Putamen (tissue), 1 donor: ENCODE measurements at places on chromosomes 6 and 20.

GRCh38 chr6:99559057-99559456 is 9.4 kb downstream of the CCNC start:
- no peak for DNase-seq

DNA sequence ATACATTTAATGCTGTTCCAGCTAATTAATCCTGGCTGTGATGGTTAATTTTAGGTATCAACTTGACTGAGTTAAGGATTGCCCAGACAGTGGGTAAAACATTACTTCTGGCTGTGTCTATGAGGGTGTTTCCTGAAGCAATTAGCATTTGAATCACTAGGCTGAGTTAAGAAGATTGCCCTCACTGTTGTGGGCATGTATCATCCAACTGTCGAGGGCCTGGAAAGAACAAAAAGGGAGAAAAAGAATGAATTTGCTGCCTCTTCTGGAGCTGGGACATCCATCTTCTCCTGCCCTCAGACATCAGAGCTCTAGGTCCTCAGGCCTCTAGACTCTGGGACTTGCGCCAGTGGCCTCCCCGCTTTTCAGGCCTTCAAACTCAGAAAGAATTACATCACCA is 34.3 kb downstream of the SDHAF4 start:
- no peak for DNase-seq

- DNase-seq: no peak
Measured at GRCh38 chr6:63098789-63099188, 112.5 kb upstream of the FKBP1C start.

GRCh38 chr20:46575937-46576461 is 25.5 kb upstream of the OCSTAMP start:
- DNase-seq: no peak

- no peak for DNase-seq
Measured at GRCh38 chr6:165967810-165968407, 199.7 kb downstream of the TBXT start.

GRCh38 chr6:21845018-21845417 is 251.5 kb downstream of the SOX4 start:
- peak; percentile 25 for DNase-seq

DNA sequence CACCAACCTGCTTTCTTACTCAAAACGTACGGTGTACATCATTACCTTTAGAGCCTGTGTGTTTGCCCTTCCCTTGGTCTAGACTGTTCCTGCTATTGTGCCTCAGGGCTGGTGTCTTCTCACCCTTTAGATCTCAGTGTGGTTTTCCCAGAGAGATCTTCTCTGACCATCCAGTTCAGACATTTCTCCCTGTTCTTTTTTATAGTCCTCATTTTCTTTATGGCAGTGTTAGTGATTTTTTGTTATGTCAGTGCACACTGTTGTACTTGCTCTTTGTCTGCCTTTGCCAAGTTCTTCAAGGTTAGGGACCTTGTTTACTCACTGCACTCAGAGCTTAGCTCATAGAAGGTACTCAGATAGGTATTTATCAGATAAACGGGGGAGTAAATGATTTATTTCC is 82.8 kb downstream of the ATRN start:
- DNase-seq: no peak

DNA sequence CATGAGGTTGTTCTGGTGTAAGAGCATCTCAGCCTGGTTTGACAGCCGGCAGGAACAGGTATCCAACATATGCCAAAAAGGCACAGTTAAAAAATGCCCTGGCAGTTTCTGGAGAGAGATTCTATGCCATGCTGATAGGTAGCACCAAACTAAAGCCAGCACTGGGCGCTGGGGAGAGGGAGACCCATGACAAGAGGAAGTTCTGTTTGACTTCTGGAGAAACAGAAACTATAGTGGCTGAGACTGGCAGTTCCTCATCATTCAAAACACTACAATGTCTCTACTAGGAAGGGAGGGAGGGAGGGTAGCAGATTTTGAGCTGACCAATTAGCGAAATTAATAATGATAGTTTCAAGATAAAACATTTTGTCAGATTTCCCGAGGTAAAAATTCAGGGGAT is 174.1 kb downstream of the ADAT2 start:
- DNase-seq: no peak

- peak; percentile 49 for DNase-seq
Measured at GRCh38 chr20:48260129-48260756, 475.0 kb upstream of the SULF2 start.

DNA sequence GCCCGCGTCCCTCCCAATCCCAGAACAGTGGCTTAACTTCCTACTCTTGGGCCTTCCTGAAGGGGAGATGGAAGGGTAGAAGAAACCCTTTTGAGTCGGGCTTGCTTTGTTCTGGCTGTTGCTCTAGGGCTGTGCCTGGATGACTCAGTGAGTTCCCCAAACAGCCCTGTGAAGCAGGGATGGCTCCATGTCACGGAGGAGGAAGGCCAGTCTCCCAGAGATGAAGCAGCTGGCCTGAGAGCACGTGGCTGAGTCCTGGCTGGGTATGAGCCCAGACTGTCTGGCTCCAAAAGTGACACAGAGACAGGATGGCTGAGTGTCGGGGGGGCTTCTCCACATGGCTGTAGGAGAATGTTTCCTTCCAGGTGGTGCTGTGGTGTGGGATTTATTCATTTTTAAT is 4.6 kb downstream of the SYTL3 start:
- DNase-seq: peak; percentile 48

- no peak for DNase-seq
Measured at GRCh38 chr20:40774252-40774651, 85.2 kb upstream of the MAFB start.

- no peak for DNase-seq
Measured at GRCh38 chr6:84441456-84441855, 214.0 kb upstream of the CEP162 start.

GRCh38 chr6:30121446-30122366 is 8.8 kb upstream of the TRIM31 start:
- no peak for DNase-seq

DNA sequence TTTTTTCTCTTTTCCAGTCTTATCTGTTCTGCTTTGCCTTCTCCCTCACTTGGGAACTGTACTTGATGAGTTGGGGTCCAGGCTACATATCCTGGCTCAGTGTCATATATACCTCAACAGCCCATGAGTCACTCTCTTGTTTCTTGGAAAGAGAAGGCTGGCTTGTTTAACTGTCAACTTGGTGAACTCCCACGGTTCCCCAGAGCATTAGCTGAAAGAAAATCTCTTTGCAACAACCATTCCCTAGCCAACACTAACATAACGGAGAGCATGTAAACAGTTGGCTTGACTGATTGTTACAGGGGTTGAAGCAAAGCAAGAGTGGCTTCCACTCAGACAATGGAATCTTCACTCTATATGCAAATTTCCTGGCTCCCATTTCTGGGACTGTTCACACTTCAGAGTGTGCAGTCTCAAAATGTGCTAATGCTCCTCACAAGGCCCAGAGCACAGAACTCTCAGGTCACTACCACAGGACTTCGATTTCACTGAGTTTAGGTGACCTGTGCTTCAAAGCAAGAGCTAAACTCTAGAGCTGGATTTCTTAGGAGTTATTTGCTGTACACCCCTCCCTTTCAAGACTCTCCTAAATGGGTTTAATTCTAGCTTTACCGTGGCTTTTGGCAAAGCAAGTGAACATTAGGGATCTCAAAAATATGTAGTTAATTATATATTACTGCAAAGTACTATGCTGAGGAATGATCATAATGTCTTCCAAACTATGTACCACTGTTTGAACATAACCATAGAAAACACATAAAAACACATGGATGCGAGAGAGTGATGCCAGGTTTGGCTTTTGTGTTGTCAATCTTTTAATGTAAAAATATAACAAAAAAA is 609.8 kb downstream of the RFPL4B start:
- DNase-seq: no peak

DNA sequence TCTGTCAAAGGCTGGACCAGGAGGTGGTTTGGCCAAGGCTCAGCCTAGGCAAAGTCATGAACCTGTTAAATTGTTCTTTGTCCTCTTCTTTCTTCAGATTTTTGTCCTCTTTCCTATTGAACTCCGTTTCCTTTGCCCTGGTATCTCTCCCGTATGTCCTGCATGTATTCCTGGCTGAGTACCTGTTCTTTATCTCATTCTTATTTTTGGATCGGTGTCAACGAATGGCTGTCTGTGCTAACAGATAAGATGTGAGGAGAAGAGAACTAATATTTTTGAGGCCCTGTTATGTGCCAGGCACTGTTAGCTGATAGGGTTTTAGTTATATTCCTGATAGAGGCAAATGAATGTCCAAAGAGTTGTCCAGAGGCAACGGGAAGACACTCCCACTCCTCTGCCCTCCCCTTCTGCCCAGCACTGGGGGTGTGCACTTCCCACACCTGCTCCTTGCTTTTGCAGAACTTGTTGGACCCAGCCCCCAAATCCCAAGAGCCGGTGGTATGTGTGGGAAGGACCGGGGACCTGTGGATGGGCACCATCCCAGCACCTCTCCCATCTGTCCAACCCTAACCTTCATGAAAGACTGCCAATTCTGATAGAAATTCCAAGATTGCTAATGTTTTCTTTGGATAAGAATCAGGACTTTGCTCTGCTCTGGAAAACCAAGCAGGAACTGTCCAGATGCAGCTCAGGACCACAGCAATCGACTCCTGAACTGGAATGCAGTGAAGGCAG is 20.6 kb downstream of the MMP24OS start:
- no peak for DNase-seq

- DNase-seq: peak; percentile 39
Measured at GRCh38 chr6:2103765-2104523, 141.5 kb downstream of the GMDS start.

- no peak for DNase-seq
Measured at GRCh38 chr6:102417368-102417998, 1024.0 kb downstream of the GRIK2 start.

- no peak for DNase-seq
Measured at GRCh38 chr6:34347303-34347702, 45.2 kb downstream of the NUDT3 start.

GRCh38 chr6:170153436-170154319 is 137.2 kb downstream of the DLL1 start:
- DNase-seq: no peak

DNA sequence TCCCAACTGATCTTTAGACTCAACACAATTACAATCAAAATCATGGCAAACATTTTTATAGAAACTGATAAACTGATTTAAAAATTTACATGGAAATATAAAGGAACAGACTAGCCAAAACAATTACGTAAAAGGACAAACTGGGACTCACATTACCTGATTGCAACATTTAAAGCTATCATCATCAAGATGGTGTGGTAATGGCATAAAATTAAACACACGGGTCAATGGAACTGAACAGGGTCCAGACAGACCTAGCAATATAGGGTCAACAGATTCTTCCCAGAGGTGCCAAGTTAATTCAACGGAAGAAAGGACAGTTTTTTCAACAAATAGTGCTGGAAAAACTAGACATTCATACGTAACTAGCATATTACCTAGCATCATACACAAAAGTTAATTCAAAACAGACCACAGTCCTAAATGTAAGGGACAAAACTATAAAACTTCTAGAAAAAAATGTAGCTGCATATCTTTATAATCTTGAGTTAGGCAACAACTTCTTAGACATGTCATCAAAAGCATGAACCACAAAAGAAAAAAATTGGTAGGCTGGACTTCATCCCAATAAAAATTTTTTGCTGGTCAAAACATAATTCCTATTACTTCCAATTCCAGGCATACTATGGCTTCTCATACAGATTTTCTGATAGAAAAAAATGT is 147.4 kb upstream of the BEND6 start:
- no peak for DNase-seq

GRCh38 chr6:134152767-134153485 is 100.5 kb upstream of the SLC2A12 start:
- no peak for DNase-seq

DNA sequence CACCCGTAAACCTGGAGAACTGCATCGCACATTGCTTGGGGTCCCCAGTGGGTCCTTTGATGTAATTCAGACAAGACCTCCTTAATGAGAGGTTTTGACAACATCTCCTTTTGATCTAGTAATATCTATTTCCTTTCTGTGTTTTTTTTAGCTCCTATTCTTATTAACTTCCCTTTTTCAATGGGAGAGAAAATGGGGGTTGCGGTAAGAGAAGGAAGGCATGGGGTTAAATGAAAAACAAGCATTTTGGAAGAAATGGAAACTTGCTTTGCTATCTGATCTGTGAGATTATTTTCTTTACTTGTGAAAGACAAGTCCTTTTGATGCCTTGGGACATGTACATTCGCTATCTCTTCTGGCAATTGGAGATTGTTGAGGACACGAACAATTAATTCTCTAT is 418.6 kb upstream of the MAN1A1 start:
- no peak for DNase-seq

DNA sequence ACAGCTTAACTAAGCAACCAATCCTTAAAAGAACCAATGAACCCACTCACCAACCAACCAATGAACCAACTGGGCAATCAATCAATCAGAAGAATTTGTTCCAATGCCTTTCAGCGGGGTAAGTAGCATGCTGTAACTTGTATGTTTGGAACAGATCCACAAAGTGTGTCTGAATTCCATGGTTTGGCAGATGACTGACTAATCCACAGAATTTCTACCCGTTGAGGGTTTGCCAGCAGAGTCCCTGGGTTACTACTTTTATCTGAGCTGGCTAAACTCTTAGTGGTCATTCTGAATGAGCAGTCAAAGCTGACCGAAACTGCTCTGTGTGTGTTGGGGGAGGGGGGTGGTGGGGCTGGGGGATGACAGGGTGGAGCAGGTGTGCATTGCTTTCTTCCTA is 125.0 kb upstream of the JAG1 start:
- DNase-seq: no peak

- DNase-seq: no peak
Measured at GRCh38 chr6:16694781-16695578, 66.3 kb downstream of the ATXN1 start.

DNA sequence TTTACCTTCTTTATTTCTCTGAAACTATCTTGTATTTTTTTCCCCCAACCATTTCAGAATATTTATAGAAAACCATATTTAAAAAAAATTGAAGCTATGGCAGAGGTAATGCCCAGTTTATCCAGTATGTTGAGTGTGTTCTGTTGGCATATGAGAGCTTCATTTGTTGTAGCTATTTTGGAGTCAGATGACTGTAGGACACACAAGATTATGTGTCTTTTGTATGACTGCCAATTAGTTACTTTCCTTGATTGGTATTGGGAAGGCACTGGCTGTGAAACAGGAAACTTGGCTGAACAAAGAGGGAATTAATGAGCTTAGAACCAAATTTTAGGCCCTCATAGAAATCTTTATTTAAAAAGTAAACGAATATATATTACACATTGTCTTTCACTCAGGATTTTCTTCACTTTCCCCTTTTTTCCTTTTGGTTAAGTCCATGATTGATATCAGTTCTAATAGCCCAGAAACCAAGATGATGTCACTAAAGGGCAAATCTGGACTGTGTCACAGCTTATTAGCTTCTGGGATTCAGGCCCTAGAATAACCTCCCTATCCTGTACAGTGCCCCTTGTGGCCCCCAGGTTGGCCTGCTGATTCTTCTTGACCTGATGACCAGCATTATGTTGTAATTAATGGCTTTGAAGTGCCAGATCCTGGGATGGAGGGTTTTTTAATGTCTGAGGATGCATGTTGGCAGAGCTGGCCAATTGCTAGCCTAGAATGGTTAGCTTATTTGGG is 10.1 kb downstream of the CDC5L start:
- no peak for DNase-seq
